ENCODE measurements at places on chromosomes 1 and 21. TPM values are rescaled to one million over a fixed set of nuclear protein-coding genes. Genes with fewer than 3 reads are reported as not detected.

DNA sequence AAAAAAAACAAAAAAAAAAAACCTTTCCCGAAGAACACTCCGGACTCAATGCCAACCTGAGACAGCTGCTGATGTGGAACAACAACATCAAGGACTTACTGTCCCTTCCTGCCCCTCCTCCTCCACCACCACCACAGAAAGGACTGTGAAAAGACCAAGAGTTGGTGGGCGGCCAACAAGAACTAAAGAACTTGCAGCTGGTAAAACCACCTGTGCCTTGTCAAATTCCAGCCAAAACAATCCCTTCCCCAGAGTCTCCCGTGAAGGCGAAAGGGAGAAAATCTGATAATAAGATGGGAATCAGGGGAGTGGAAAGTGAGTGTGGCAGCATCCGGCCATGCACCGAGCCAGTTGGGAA is 88.9 kb downstream of the PROX1 start:
- no peak for DNase-seq

- no peak for DNase-seq
Observed at GRCh38 chr1:199551967-199552565, 475.4 kb upstream of the NR5A2 start.

- peak; percentile 69 for DNase-seq
Observed at GRCh38 chr1:200483491-200484143, 73.8 kb upstream of the ZNF281 start.

- DNase-seq, result no peak
Observed at GRCh38 chr1:99644279-99645004, 1.5 kb upstream of the PALMD start.

DNA sequence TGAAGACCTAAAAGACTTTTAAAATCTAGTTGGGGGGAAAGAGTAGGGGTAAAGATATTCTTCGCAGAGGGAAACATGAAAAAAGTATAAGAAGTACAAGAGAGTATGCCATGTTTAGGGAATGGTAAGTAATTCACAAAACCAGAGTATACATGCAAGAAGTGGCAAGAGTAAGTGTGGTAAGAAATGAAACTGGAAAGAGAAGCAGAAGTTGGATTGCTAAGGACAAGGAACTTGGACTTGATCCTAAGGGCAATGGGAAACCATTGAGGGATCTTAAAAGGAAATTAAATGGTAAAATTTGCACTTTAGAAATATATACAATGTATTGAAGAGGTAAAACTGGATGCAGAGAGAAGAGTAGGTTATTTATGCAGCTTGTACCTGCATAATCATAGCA is 9.2 kb upstream of the ZNF644 start:
- DNase-seq, result no peak

DNA sequence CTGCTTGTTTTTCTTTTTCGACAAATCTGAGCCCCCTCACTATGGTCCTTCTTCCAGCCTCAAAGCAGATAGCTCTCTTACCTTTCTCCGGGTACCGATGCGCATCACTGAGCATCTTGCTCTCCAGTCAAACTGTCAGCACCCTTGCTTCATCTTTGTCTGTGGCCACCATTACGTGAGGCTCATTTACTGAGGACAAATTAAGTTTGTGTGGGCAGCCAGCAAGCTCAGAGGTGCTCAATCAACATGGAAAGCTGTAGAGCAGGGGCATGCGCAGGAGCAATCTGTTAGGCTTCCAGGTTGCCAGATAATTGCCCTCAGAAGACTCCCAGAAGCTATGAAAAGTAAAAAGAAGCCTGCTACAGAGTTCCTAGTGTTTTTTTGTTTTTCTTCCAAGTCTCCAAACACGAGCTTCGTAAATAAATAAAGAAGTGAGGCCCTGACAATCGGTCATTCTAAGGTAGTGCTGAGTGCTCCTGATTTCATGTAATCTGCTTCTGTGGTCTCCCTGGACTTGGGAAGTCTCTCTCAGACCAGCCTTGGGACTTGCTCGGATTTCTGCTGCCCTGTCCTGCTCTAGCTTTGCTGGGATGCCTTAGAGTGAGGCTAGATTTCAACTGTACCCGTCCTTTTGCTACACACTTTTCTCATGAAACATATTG is 1.8 kb downstream of the C1orf53 start:
- DNase-seq, result no peak

The SLAMF8 gene
- 0.69 TPM for total RNA-seq

The CDK18 gene
- 0.21 TPM for total RNA-seq

The TCHHL1 gene
- not detected for total RNA-seq

The AMY2A gene
- not detected for total RNA-seq
